CD4-positive, alpha-beta T cell treated with Interleukin-6 at 100 ng/mL for 8 hours (primary cell): ENCODE measurements at places on chromosomes 16 and 17.

- no peak for DNase-seq
Observed at GRCh38 chr17:65017207-65017774, 39.2 kb downstream of the GNA13 start.

DNA sequence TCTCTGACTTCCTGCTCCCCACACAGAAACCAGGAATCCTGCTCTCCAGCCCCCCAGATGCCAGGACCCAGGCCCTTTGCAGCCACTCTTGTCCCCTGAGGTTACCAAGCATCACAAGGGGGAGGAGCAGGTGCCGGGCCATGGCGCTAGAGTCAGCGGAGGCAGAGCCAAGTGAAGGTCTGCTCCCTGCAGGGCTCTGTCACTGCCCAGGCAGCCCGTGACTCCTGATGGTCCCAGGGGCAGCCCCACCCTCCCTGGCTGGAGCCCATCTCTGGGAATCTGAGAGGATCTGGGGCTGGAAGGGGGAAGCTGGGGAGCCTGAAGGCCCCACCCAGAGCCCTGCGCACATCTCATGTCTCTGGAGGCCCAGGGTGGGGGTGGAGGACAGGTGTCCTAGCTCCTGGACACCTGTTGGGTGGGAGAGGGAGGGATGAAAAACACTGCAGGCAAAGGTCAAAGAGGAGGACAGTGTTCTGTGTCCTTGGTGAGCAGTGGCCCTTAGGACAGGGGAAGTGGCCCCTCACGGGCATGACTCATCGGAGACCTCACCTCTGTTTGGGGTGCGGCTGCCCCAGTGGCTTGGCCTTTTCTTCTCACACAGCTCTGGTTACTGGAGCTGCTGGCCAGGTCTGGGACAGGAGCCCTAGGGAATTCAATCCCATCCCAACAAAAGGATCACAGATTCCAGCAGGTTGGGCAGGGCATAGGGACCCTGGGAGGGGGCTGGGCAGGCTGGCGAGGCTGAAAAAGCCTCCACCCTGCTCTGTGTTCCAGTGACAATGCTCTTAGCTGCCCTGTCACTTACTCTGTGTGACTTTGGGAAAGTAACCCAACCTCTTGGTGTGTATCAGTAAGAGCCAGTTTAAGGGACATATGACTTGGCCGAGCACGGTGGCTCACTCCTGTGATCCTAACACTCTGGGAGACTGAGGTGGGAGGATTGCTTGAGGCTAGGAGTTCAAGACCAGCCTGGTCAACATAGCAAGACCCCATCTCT lies at the start of gene PRSS36:
Gene PRSS36 (minus strand): TSS at position 173 of the 997 bp plus-strand sequence. CDS start 31 bp downstream, at position 142.
- DNase-seq: no peak

DNA sequence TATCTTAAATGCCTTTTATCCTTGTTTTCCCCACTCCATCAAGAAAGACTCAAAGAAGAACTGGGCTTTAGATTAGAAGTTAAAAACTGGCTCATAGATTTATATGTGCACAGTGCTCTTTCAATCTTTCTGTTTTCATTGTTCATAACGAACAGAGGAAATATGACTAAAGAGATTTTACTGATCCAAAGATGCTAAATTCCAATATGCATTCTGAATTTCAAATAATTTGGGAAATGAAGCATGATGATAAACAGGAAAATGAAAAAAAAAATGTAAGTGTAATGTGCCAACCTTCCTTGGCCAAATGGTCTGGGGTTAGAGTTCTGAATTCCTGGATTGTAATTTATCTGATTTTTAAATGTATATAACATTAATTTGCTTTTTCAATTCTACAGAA lies 25.0 kb upstream of the SMIM36 start:
- DNase-seq: no peak

DNA sequence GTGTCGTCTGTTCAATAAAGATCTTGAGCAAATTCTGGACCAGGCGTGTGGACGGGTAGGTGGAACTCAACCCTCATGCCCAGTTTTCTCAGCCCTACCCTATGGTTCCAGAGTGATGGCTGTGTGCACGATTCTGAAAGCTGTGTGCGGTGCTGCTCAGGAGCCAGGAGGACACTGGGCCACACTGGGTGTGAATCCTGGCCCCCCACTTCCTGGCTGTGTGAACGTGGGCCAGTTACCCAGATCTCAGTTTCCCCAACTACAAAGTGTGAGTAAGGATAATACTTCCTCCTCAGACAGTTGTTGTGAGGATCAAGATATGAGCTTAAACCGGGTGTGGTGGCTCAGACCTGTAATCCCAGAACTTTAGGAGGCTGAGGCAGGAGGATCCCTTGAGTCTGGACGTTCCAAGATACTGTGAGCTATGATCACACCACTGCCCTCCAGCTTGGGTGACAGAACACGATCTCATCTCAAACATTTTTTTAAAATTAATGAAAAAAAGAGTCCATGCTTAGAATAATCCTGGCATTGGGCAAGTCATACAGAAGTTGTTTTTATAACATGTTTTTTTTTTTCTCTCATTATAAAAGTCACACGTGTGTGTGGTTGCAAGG lies 14.7 kb upstream of the MPRIP start:
- no peak for DNase-seq

- no peak for DNase-seq
Observed at GRCh38 chr16:55390630-55391237, 66.7 kb downstream of the IRX6 start.

DNA sequence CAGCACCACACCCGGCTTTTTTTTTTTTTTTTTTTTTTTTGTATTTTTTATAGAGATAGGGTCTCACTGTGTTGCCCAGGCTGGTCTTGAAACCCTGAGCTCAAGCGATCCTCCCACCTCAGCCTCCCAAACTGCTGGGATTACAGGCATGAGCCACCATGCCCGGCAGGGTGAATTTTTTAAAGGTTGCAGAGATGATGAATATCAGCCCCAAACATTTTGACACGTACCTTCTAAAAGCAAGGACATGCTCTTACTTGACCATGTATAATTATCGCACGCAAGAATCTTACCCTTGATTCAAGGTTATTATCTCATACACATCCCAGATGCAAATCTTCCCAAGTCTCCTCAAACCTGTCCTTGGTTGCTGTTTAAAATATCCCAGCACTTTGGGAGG lies 4.3 kb upstream of the FOXC2 start:
- no peak for DNase-seq

DNA sequence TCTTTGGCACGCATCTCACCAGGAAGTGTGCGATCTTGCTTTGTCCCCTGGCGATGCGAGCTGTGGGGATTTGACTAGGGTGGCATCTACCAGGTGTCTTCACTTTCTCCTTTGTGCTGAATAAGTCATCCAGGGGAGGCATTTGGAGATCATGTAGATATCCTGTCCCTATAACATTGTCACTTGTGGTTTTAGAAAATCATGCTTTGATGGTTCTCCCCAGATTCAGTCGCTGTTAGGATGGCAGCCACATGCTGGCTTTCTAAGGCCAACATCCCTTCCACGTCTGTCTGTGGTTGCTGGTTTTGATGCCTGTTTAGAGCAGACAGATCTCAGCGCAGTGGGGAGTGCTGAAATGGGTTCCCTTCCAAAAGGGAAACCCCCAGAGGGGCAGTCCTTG lies 2.5 kb downstream of the ADAD2 start:
- DNase-seq: no peak

- DNase-seq: no peak
Observed at GRCh38 chr17:2025622-2026309, 632 bp upstream of the RTN4RL1 start.
